Spinal cord (tissue), 10 donors: ENCODE measurements at places on chromosomes 3 and 15.

DNA sequence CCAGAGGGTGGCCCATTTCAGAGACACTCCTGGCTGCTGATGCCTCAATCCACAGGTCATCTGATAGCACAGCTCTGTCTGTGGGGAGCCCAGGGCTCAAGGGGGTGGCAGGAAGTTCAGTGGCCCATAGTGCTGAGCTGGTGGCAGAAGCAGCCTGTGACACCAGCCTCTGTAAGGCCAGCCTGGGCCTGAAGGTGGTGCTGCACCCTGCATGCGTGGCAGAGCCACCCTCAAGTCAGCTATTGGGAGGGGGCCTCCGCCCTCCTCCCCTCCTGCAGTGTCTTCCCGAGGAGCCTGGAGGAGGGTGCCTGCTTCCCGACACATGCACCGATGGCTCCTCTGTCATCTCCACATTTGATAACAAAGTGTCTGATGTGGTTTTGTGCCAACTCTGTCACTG lies 3.0 kb downstream of the PLA1A start:
- no peak for DNase-seq

GRCh38 chr3:132555306-132556035 lies 41.6 kb upstream of the ACKR4 start:
- DNase-seq, result no peak

GRCh38 chr3:47399016-47399415 lies 18.2 kb downstream of the PTPN23 start:
- DNase-seq, result no peak

- DNase-seq, result no peak
Observed at GRCh38 chr3:58494107-58494506, 2.2 kb downstream of the KCTD6 start.

DNA sequence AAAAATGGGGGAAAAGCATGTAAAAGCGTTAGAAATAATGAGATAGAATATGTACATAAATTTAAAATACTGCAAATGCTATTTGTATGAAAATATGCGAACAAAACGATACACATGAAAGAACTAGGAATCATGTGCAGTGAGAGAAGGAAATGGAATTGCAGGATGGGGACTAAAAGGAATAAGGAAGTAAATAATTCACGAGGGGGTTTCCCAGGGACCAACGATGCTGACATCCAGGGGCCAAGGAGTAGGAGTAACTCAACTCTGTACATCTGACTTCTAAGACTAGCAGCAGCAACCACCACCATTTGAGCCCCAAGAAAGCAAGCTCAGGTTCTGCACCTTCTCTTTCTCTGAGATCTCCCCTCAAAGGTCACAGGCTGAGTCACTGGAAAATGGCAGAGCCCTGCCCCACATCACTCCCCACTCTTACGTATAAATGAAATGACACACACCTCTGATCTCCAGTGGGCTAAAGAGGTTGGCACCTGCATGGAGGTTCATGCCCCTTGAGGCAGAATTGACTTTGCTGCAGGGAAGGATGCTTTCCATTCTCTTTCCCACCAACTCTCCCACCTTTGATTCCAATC lies 100.0 kb upstream of the DLG1 start:
- DNase-seq, result no peak

GRCh38 chr15:40042791-40043320 lies 3.9 kb upstream of the SRP14 start:
- DNase-seq, result no peak

DNA sequence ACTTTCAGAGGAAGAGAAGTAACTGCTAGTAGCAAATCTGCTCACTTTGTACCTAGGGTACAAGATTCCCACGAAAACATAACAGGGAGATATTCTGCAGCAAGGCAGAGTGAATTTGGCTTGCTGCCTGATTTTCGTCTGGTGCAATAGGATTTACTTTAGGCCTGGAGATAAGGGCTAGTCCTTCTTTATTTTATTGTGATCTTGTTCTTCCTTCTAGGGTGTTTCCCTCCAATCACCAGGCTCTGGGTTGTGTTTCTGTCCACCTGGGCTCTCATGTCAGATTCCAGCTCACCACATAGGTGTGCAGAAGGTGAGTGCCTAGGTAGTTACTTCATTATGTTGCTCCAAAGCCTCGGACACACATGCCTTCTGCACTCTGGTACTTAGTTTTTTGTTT lies 211.8 kb upstream of the RGMA start:
- no peak for DNase-seq

DNA sequence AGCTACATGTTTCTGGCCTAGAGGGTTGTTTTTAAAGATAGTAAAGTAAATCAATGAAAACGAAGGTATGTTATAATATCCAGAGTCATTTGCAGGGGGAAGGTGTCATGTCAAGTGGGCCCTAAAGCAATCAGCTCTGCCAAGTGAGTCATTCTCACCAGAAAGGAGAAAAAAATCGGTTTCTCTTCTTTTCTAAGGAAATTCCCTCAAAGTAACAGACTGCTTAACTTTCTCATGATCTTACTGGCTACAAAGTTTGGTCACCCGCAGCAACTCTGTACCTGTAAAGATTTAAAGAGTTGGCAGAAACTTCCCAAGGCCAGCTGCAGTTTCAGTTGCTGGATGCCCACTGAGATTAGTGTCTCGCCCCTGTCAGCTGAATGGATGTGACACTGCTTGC lies 5.5 kb upstream of the FSIP1 start:
- DNase-seq, result no peak

- no peak for DNase-seq
Observed at GRCh38 chr15:66494262-66494661, 3.3 kb downstream of the SNAPC5 start.

DNA sequence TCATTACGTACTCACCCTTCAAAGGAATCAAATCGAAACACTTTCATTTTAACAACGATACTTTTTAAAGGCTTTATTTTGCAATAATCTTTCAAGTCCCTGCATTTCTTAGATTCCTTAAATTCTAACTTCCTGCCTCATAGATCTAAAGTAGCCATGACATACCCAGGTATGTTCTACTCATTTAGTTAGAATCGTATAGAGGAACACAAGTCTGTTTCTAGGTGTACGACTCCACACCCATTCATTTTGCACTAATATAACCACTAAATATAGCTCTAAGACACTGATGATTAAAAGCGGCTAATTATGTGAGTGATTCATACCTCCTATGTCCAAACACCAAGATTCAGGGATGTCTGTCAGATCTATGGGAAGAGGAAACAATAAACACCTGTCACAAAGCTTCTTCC lies 1.3 kb downstream of the ATP13A3 start:
- no peak for DNase-seq

DNA sequence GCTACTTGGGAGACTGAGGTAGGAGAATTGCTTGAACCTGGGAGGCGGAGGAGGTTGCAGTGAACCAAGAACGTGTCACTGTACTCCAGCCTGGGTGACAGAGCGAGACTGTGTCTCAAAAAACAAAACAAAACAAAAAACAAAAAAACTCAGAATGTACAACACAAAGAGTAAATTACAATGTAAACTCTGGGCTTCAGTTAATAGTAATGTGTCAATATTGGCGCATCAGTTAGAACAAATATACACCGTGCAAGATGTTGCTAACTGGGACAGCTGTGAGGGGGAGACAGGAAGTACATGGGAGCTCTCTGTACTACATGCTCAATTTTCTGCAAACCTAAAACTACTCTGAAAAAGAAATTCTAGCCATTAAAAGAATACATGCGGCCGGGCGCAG lies 23.5 kb upstream of the TRPM1 start:
- no peak for DNase-seq

DNA sequence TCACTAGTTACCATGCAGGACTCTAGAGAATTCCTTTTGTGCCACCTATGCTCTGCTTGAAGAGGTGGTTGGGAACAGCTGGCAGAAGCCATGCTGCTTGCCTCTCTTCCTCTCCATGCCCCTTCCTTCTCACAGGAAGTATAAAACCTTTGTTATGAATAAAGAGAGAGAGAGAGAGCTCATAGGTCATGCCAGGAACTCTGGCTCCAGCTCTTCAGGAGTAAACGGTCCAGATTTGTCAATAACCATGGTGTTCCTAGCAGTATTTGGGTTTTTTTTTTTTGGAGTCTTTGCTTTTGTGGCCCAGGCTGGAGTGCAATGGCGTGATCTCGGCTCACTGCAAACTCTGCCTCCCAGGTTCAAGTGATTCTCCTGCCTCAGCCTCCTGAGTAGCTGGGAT lies 97.7 kb upstream of the SLC4A7 start:
- no peak for DNase-seq

DNA sequence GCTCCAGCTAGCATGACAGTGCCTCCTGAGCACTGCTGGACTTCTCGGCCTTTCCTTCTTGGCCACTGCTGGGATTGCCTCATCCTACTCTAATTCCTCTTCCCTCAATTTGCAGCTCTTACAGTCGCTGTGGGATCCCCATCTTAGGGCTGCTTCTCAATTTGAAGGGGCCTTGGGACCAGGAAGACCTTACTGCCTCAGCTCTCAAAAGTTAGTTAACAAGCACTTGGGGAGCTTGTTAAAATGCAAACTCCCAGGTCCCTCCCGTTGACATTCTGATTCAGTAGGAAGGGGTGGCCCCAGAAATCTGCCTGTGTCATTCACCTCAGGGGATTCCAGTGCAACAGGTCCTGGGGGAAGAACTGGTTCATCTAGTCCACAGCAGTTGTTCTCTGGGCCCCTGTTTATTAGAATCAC lies 14.8 kb downstream of the BDH1 start:
- no peak for DNase-seq

DNA sequence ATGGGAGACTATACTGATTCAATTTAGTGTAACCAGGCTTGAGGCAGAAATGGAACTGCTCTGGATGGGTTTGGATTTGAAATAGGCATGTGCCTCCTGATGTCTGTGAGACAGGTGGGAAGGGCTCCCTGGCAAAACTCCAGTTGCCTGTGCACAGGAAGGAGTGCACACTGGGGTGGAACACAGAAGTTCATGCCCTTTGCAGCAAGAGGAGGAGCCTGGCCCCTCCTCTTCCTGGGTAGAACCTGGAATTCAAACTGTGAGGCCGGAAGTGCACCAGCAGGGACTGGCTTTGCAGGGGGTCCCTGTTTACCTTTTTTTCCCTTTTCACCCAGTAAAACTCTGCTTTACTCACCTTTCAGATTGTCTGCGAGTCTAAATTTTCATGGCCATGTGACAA lies 99.9 kb downstream of the GMPS start:
- DNase-seq, result no peak

- DNase-seq, result no peak
Observed at GRCh38 chr3:65402597-65402996, 636.1 kb downstream of the MAGI1 start.

- no peak for DNase-seq
Observed at GRCh38 chr15:62912808-62913207, 129.7 kb upstream of the TPM1 start.

GRCh38 chr15:68333775-68334470 lies 56.4 kb downstream of the FEM1B start:
- no peak for DNase-seq

GRCh38 chr3:100956276-100956675 lies 36.9 kb downstream of the ABI3BP start:
- DNase-seq, result no peak
